ENCODE measurements at places on chromosomes 2 and 18.

DNA sequence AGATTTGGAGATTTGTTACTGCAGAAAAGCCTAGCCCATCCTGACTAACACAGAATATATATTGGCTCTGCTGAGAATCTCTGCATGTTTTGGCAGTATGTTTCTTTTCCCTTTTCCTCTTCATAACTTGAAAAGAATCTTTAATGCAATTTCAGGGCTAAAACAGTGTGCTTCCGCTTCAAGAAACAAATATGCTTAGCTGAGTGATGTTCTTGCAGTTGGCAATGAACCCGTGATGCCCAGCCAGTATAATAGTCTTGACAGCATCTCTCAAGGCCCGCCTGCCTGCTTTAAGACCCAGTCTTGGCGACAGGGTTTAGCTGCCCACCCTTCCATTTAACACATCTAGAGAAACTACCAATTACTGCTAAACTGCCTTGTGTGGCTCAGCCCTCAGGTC, 184.5 kb downstream of the INO80D start:
- DNase-seq = no peak

DNA sequence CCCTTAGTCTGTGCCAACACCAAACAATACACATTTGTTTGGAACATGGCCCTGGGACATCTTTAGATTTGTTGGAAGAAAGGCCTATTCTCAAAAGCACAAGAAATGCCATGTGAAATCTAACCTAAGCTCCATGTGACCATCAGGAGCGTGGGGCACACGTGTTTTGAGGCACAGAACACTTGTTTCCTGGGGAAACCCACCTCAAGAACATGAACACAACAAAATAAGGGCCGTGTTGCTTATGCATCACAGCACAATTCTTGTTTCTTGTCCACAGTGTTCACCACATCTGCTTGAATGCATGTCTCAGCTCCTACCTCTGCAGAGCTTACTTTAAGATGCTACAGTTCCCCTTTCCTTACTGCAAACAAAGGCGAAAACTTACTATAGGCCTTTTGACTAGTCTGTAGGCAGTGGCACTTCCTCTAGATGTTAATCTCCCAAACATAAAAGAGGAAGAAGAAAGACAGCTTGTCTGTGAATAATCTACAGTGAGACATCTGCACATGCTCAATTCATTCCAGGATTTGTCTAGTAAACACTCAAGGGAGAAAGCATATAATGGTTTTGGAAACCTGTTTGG, 165.0 kb downstream of the ANKRD44 start:
- DNase-seq = no peak

- DNase-seq = no peak
Measured at GRCh38 chr2:192487636-192488035, 292.9 kb upstream of the TMEFF2 start.

DNA sequence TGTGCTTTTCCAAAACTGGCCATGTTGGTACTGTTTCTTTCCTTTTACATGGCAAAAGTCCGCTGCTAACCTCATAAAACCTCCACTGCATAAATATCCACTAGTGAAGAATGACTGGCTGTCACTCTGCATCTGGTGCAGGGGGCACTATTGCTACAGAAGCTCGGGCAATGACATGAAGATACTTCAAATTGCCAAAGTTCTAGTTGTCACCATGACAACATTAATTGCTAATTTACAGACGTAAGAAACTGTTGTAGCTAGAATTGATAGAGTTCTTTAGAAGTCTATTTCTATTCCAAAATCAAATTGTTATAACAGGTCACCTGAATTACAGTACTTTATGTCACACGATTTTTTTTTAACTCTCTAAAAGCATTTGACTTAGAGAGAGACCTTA, 845 bp downstream of the CFAP210 start:
- no peak for DNase-seq

DNA sequence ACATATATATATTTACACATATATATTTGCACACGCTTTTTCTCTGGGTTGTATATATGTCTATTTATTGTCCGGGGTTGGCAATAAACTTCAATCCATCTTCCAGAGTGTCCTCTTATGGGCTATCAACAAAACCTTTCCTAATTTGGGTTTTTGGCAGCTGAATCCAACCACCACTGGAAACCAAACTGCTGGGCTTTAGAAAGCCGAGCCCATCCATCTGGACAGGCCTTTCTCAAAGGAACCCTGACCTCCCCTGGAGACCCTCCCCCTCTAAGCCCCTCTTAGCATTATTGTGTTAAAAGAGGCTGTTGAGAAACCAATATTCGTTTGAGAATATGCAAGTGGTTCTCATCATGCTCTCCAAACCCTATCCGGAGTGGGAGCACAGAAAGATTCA, 153.6 kb downstream of the NRP2 start:
- DNase-seq = no peak

DNA sequence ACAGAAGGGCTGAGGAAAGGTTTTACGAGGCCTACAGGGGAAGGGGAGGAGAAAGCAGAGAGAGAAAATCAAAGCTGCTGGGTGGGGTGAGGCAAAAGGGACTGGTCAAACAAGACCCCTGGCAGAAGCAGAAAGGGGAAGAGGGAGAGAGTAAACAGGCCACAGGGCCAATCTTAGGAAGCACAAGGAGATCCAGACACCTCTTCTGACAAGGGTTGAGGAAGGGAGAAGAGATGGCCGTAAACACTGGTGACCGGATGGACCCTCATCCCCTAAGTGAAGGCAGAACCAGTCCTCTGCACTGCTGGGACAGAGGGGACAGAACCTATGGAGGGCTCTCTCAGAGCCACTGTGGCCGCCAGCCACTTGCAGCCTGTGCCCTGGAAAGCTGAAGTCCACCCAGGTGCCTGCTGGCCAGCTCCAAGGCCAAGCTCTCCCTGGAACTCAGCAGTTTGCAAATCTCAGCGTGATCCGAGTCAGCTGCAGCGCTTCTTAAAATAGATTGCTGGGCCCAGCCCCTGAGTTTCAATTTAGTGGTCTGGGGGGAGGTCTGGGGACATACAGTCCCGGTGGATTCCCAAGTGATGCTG, 108.8 kb downstream of the TMEM163 start:
- no peak for DNase-seq

DNA sequence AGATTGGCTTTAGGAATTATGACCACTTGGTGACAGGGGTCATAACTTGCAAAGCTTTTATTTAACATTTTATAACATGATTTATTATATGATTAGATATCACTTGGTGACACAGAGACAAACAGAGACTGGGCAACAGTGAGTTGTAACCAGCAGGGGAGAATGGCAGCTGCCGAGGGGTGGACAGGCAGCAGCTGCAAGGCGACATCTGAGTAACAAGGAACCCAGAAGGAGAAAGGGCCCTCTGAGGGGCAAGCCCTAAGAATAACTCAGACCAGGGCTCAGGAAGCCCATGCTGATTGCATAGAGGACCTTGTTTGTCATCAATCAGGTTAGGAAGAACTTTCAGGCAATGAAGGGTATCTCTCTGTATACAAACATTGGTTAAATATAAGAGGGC, 339.9 kb upstream of the SOX11 start:
- DNase-seq = no peak

- DNase-seq = no peak
Measured at GRCh38 chr2:128689971-128690370, 371.3 kb upstream of the HS6ST1 start.

GRCh38 chr2:1777781-1778180, 33.5 kb upstream of the PXDN start:
- DNase-seq = no peak

GRCh38 chr2:147525819-147526489, 318.9 kb upstream of the ACVR2A start:
- DNase-seq = no peak

GRCh38 chr2:170073288-170073687, 104.7 kb upstream of the MYO3B start:
- DNase-seq = peak; percentile 85

- DNase-seq = no peak
Measured at GRCh38 chr2:67652679-67653078, 255.5 kb downstream of the ETAA1 start.

GRCh38 chr18:10928011-10928771, 221.2 kb downstream of the PIEZO2 start:
- DNase-seq = no peak

GRCh38 chr18:52046842-52047241, 293.2 kb upstream of the DCC start:
- DNase-seq = no peak

- DNase-seq = no peak
Measured at GRCh38 chr18:75211002-75211621, 515 bp downstream of the TSHZ1 start.

- peak; percentile 63 for DNase-seq
Measured at GRCh38 chr2:134348239-134348638, 94.4 kb downstream of the MGAT5 start.

Measured in AG10803 (cell line).